NCI-H524 (cell line): ENCODE measurements at places on chromosomes 3 and 15.

DNA sequence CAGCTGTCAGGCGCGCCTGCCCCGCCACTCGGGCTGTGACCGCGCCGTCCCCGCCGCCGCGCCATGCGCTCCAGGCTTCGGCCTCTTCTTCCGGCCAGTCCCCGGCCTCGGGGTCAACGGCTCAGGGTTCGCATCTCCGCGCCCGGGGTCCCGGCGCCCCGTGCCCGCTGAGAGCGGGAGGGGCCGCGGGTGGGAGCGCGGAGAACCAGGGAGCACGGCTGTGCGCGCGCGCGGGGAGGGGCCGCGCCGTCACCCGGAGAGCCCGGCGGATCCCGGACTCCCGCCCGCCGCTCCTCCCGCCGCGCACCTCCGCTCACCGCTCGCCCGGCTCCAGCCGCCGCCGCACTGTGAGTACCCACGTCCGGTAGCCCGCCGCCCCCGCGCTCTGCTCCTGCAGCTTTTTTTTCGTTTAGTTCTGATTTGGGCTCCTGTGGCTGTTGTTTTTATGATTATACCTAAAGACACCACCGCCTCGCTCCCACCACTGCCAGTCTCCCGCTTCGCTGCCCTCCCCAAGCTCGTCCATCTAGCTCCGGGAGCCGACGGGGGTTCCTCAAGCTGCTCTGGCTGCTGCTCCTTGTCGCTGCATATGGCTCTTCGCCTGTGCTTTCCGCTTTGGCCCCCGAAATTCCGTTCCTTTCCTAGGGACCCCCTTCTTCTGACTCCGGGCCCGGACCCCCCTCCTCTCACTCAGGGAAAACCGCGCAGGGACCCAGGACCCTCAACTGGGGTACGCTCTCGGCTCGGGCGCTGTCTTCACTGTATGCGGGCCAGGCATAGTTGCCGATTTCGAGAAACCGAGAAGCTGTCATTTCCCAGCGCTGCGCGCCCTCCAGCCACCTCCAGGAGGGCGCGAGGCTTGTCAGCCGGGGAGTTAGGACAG lies 1.8 kb upstream of the SKOR1 start:
- DNase-seq, result peak; percentile 29

- no peak for DNase-seq
These were observed 11.6 kb downstream of the THBS1 start for GRCh38 chr15:39592500-39592899.

- DNase-seq, result no peak
These were observed 29.0 kb upstream of the TBC1D5 start for GRCh38 chr3:17771177-17772017.

GRCh38 chr3:56792193-56792592 lies 9.6 kb downstream of the ARHGEF3 start:
- no peak for DNase-seq

GRCh38 chr3:180804916-180805315 lies 107.6 kb upstream of the FXR1 start:
- peak; percentile 47 for DNase-seq

GRCh38 chr15:26081758-26082220 lies 218.7 kb upstream of the ATP10A start:
- DNase-seq, result no peak

GRCh38 chr15:95557226-95558046 lies 773.1 kb upstream of the NR2F2 start:
- no peak for DNase-seq

GRCh38 chr3:37400945-37401344 lies 226.6 kb upstream of the LRRFIP2 start:
- DNase-seq, result no peak

DNA sequence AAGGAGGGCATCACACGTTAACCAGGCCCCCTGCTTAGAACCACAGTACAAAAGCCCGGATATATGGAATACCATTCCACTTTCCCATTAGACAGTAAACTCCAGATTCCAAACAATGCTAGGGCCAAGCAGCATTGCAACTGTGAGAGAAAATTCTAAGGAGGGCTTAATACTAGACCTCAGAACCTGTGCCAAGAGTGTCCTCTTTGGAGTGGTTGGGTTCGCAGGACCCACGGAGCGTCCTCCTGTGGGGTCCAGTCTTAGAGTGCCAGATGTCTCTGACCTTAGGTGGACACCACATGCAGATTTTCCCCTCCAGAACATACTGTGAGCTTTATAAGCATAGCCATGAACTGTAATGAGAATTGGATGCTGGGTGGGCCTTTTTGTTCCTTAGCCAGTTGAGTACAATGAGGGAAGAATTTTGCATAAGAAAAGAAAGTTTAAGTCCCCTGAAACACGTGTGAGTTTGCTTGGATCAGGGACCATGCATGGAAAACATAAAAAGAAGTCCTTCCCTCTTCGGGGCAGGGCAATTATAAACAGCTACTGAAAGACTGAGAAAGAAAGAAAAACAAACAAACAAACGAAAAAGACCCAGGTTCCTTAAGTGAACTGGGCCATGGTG lies 325.7 kb downstream of the NEK10 start:
- DNase-seq, result no peak

DNA sequence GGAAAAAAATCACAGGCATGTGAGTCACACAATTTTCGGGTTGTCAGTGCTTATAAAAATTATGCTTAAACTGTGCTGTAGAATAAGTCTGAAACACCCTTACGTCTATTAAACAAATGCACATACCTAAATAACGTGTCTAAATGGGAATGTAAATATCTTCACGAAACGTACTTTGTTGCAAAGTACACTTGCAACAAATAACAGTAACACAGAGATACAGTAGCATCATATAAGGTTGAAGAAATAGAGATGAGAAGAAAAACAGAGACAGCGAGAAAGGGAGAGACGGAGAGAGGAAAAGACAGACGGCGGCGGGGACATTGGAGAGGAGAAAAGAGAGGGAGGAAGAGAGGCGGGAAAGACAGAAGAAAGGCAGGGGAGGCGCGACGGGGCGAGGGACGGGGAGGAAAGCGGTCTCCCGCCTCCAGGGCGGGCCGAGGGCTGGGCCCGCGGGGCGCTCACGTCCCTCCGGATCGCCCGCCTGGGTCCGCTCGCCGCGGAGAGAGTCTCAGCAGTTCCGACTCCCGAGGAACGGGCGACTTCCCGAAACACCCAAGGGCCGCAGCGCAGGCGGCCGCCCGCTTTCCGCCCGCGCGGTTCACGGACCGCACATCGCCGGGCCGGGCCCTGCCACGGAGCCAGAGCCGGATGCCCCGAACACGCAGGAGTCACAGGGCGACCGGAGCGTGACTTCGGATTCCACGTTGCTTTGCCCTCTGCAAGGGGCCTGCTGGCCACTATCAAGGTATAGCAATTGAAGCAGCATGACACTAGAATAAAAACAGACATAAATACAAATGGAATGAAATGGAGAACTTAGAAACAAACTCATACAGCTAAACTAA lies 153.4 kb downstream of the LMLN start:
- no peak for DNase-seq

DNA sequence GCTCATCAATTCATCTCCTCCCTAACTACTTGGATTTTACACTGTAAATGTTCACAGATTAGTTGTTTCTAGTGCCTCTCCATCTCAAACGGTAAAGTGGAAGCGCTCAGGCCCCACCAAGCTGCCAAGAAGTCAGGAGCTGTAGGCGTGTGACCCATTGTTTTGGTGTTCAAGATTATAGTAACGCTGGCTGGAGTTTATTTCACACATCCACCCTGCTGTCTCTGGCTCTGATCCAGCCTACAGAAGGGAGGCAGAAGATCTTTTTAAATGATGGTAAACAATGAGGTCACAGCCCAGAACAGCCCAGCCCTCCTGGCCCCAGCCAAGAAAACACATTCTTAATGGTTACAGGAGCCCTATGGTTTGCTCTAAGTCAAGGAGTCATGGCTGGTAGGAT lies 25.7 kb upstream of the GALNT15 start:
- peak; percentile 42 for DNase-seq

GRCh38 chr3:155512175-155512866 lies 218.8 kb upstream of the STRIT1 start:
- no peak for DNase-seq

- no peak for DNase-seq
These were observed 8.1 kb upstream of the OR5K1 start for GRCh38 chr3:98454929-98455328.

DNA sequence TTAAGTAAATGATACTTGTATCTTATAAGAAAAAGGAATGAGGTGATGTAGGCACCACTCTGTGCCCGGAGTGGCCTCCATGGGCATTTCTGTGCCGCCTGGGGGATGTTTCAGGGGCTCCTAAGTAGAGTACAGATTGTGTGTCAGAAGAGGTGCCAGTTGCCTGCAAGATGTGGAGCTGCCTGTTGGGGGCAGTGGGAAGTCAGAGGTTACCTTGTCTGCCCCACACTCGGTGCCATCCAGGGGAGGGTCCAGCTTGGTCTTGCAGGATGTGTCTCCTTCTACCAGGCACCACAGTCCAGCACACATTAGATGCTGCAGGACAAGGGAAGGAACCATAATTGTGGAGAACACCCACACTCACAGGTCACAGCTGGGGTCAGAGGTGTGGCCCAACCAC lies 208.8 kb downstream of the ADAMTS17 start:
- no peak for DNase-seq

DNA sequence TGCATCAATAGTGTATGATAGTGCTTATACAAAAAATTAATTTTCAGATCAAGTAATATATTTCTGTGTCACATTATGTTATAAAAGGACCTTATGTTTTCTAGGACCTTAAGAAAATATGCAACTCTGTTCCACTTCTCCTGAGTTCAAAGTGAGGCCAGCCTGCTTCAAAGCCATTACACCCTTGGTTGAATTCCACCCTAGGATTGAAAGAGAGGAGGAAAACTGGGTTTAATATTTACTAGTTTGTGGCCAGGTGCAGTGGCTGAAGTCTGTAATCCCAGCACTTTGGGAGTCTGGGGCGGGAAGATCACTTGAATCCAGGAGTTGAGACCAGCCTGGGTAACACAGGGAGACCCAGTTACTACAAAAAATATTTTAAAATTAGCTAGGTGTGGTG lies 32.9 kb upstream of the NR1I2 start:
- no peak for DNase-seq

GRCh38 chr15:84725001-84725491 lies 9.1 kb upstream of the SEC11A start:
- DNase-seq, result no peak

DNA sequence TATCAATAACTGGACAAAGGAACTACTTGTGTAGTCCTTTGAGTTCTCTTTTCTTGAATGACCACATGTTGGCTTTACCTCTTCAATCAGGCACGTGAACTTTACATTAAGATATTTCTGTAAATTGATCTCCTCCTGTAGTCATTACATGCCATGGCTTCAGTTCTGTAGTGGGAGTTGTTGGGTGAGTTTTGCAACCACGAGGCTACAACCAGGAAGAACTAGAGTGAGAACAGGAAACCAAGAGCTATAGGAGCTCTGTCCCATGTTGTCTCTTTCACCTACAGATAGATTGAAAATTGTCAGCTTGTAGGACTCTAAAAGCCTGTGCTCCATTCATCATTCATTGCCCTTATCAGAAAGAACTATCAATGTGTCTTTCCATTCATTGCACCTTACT lies 2.0 kb downstream of the RSRC1 start:
- DNase-seq, result no peak

DNA sequence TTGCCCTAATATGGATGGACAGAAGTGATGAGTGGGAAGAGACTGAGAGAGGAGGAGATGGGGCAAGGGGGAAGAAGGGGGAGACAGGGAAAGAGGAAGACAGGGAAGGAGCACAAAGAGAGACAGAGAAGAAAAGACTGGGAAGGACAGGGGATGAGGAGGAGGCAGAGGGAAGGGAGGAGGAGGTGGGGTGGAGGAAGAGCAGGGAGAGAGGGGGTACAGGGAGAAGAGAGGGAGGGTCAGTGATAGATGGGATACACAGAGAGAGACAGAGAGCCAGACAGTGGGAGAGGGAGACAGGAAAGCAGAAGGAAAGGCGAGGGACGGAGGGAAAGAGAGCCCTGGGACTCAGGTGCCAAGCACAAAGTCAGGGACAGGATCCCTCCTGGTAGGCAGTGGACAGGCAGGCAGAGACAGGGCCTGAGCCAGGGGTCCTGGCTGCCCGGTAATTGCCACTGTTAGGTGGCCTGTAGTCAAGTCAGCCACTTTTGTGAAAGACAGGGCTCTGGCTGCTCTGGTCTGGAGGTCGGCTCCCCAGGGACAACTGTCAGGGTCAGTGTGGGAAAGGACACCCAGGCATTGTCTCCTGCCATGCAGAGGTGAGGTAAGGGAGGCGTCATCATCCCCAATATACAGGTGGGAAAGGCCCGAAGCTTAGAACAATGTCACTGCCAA lies 9.8 kb downstream of the VILL start:
- DNase-seq, result no peak

DNA sequence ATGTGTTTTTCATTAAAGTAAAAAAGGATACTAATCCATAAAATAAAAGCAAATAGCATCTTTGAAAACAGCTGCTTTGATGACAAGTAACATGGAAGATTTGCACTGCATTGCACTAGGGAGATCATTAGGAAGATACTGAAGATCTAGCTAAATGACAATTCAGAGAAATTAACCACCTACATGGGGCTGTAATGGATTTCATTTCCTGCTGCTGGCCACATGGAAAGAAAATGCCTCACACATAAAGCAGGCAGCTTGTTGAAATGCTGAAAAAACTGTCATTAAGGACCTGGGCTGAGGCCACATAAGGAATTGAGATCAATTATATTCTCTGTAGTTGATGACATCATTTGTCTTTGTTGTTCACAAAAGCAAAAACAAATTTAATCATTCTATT lies 94.1 kb downstream of the PYDC2 start:
- DNase-seq, result no peak

GRCh38 chr3:177982034-177982433 lies 554.2 kb upstream of the KCNMB2 start:
- no peak for DNase-seq

DNA sequence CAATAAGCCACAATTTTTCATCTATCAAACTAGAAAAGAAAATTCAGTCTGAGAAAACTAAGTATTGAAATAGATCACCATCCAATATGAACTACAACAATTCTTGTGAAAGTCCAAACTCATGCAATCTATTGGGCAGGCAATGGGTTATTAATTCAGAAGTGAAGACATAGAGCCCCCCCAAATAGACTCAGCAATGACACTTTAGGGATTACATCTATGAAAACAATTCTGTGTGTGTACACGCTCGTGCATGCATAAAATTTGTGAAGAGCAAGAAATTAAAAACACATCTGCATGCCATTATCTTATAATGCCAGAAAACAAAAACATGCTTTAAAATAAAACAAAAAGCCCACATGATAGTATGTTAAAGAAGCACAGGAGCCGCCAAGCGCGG lies 151.3 kb downstream of the NR1I2 start:
- no peak for DNase-seq

DNA sequence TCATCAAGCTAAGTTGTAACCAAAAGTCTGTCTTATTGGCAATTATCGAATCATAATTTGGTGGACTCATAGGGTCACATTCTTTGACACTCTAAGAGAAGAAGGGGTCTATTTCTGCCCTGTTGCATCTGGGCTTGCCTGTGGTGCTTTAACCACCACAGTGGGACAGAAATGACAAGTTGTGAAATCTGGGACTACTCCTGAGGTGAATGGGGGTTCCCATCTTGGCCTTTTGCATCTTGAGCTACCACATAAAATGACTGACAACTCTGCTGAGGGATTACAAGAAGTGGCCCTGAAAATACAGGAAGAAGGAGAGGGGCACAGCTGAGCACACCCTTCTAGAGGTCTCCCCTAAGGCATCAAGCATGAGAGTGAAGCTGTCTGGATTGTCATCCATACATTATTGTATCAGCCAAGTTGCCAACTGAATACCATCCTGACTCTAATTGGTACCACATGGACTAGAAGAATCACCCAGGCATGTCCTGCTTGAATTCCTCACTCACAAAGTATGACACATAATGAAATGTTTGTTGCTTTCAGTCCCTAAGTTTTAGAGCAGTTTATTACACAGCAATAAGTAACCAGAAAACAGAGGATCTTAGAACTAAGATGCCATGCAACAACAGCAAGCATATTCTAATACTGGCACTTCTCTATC lies 306.5 kb downstream of the ROBO1 start:
- no peak for DNase-seq
